Fibroblast of skin of back (primary cell): ENCODE measurements at places on chromosomes 3 and 15.

DNA sequence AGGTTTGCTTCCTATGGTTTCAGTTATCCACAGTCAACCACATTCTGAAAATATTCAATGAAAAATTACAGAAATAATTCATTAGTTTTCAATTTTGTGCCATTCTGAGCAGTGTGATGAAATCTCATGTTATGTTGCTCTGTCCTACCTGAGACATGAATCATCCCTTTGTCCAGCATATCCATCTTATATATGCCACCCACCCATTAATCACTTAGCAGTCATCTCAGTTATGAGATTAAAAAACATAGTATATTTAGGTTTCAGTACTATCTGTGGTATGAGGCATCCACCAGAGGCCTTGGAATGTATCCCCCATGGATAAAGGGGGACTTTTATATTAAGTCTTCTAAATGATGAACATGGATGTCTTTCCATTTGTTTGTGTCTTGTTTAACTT is 64.7 kb upstream of the PROK2 start:
- peak; percentile 63 for DNase-seq

DNA sequence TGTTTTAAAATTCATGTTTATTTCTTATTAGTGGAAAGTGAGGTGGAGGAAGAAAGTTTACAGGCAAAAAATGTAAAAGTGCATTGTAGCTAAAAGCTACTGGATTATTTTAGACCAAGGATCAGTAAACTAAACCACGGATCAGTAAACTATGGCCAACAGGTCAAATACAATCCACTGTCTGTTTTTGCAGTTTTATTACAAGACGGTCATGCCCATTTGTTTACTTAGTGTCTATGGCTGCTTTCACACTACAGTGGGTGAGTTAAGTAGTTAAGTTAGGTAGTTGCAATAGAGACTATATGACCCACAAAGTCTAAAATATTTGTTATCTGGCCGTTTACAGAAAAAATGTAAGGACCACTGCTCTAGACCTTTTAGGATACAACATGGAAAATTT is 82.0 kb downstream of the NR2E3 start:
- no peak for DNase-seq

GRCh38 chr15:25735550-25736384 is 127.4 kb downstream of the ATP10A start:
- no peak for DNase-seq

DNA sequence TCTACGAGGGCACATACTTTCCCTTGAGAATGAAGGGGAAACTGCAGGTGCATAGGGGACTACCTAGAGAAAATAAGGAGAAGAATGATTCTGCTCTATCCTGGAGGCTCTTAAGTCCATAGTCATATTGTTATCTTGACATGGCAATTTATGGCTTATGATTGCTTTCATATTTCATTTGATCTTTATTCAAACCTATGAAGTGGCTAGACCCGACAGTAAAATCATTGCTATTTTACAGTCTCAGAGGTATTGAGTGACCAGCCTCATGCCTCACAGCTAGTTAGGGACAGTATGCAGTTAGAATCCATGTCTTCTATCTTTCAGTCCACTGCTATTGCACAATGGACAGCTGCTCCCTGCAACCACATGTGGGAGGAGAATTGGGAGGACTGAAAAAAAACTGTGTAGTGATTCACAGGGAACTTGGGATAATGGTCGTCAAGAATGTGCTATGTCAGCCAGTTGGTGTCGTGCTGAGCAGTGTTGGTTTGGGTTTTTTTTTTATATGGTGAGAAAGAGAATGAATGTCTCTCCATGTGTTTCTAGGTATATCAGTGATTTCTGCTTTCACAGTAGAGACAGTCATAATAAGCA is 63.2 kb upstream of the SPPL2A start:
- DNase-seq: peak; percentile 89

GRCh38 chr3:74611206-74611605 is 3.3 kb downstream of the CNTN3 start:
- DNase-seq: no peak

DNA sequence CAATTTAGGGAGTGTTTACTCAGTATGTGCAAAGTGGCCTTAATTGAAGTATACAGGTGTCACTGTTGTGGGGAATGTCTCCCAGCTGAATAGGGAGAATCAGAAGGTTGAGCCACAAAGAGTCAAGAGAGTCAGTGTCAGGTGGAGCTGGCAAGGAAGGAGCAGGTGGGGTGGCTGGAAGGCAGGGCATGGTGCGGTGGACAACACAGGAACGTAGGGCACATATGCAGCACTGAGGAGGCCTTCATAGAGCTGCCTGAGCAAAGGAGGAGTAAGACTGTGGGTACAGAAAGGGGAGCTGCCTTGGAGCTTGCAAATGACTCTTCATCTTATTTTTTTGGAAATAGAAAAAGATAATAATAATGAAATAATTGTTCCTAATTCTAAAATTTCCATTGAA is 20.0 kb downstream of the ARHGEF3 start:
- no peak for DNase-seq

GRCh38 chr3:42511201-42511600 is 8.8 kb downstream of the VIPR1 start:
- peak; percentile 6 for DNase-seq

DNA sequence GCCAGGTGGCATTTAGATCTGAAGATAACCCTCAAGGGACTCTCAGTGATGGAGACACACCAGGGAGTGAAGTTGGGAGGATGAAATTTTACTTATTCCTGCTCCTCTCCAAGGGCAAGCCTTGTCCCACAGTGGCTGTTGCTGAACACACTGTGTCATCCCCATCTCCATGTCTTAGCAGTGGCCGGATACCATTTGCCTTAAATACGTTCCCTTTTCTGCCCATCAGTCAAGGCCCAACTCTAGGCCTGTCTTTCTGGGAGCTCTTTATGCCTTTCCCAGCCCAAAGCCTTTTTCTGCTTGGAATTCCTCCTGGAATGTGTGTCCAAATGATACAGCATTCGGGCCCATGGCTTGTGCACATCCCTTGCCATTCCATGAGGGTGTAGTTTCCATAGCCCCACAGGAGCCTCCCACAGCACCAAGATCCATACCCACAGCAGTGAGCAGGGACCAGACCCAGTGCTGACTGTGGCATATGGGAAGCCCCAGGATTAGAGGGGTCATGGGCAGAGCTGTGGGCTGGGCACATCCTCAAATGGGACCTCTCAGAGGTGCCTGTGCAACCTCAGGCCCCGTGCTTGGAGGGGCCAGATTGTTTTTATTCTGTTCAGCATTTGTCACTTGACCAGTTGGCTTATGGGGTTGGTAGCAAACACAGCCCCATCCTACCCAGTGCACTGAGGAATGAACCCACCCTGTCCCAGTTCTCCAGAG is 63.7 kb upstream of the PRR23C start:
- DNase-seq: no peak

GRCh38 chr3:44003801-44004200 is 237.9 kb upstream of the TOPAZ1 start:
- DNase-seq: no peak

DNA sequence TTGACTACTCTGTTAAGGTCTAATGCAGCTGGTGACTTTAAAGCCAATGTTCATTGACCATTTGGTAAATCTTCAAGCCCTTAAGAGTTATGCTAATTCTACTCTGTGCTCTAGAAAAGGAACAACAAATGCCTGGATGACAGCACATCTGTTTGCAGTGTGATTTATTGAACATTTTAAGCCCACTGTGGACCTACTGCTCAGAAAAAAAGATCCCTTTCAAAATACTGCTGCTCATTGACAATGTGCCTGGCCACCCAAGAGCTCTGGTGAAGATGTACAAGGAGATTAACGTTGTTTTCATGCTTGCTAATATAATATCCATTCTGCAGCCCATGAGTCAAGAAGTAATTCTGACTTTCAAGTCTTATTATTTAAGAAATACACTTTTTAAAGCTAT is 110.8 kb downstream of the TBC1D5 start:
- no peak for DNase-seq

- DNase-seq: no peak
Observed at GRCh38 chr3:134374791-134375581, 739 bp upstream of the AMOTL2 start.

GRCh38 chr15:74785194-74786032 is 3.5 kb downstream of the CSK start:
- no peak for DNase-seq

DNA sequence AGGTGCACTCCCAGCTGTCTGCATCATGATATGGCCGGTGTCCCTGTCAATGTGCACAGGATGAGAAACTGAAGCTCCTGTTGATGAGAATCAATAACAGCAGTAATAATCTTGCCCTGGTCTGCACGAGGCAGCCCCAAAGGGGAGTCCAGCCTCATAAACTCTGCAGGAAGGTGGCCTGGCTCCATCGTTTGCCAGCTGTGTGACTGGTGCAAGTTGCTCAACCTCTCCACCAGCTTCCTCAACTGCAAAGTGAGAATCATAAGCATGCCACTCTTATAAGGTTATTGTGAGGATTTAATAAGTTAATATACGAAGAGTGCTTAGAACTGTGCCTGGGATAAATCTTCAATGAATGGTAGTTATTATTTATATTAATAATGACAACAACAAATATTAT is 203.4 kb upstream of the HES1 start:
- DNase-seq: no peak

DNA sequence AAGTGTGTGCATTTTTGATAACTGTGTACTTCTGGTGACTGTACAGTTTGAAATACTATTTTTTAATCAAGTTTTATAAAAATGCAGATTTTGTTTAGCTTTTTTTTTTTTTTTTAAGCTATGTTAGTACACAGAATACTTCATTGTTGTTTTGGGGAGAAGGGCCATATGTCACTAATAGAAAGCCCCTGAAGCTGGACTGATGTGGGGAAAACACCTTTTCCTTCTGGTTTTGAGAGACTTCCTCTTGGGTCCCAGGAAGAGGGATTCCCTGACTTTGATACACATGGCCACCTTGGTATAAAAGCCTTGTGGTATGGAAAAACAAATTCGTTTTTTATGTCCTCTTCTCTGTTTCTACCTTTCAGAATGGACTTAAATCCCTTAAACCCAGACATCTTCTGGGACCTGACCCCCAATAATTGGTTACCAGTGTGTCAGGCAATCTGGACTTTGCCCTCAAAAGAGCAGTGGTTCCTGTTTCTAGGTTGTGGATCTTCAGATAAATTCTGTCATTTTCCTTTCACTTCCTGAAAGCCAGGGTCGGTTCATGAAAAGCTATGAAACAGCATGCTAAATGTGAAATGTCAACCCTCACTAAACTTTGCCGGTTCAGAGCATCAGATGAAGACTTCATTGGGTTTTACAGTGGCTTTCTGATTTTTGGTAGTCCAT is 31.1 kb upstream of the BLOC1S6 start:
- DNase-seq: no peak

GRCh38 chr3:37349640-37350039 is 175.3 kb upstream of the LRRFIP2 start:
- no peak for DNase-seq

GRCh38 chr3:160401291-160402095 is 2.0 kb downstream of the SMC4 start:
- peak; percentile 74 for DNase-seq

GRCh38 chr15:53448232-53449015 is 311.0 kb downstream of the WDR72 start:
- DNase-seq: no peak

DNA sequence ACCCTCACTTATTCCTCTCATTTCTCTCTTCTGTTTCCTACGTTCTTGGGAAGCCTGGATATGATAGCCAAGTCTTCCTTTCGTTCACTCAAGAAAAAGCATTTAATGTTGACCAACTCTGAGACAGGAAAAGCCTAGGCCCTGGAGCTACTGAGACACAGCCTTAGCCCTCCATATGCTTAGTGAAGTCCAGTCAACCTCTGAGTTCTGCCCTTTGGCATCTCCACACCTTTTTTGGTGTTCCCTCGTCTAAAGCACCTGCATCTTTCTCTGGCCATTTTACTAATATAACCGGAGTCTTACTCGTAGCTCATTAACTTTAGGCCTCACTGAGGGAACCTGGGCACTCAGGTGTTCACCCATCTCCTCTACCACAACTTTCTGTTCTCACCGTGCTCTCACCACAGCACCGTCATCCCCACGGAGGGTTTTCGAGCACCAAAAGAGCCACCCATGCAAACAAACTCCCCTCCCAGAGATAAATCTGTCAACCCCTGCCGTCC is 632 bp downstream of the MTHFS start:
- no peak for DNase-seq

DNA sequence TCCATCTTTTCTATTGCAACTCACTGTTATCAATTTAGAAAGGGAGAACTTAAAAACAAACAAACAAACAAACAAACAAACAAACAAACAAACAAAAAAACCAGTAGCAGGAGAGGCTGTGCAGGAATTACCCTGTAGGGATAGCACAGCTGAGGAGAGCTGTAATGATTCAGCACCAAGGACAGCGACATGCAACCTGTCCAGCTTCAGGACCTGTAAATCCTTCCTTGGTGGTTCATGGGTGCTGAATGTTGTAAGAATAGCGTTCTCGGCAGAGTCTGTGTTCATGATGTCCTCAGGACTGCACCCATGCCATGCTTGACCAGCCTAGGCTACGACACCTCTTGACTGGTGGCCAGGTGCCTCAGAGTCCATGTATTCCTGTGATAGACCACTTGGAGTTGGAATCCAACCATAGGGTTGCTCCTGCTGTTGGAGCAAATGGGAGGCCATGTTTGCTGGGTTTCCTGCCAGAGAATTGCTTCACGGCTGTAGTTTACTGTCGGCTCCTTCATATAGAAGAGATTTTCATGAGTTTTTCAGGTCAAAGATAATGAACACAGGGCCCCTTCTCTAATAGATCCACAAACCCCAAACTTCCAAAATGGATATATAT is 65.9 kb downstream of the CACNA2D3 start:
- peak; percentile 55 for DNase-seq

GRCh38 chr15:36814708-36815107 is 235.3 kb downstream of the CDIN1 start:
- DNase-seq: no peak

DNA sequence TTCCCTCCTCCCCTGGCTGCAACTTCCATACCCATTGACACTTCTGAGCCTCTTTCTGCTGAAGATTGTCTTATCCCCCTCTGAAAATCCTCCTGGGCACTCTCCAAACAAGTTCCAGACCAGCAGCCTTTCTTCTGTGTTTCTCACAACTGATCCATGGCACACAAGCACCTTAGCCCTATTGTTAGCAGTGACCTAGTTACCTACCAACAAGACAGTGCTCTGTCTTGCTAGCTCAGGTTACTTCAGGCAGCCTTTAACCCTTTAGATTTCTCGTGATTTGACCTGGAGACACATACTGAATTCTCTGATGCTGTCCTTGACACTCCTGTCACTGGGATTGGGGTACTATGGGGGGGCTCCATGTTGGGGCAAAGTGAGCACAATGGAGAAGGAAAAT is 82.1 kb downstream of the GTF2E1 start:
- no peak for DNase-seq

GRCh38 chr3:50390508-50391224 is 31.3 kb upstream of the TMEM115 start:
- no peak for DNase-seq

DNA sequence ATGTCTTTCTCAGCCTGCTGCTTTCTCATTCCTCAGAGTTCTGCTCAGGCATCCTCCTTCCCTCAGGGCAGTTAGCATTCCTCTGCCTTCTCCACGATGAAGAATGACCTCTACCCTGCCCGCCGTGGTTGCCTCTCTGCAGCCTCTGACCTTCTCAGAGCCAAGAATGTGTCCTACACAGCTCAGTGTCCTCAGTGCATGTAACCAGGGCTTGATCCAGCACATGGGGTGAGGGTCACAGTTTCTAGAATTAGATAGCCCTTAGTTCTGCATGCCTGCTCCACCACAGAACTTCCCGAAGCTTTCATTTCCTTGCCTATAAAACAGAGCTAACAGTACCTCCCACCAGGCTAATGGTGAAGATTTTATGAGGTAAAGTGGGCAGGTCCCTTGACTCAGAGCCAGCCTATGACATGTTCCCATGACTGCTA is 182.1 kb downstream of the CLSTN2 start:
- no peak for DNase-seq

GRCh38 chr3:182294696-182295095 is 498.6 kb upstream of the ATP11B start:
- DNase-seq: peak; percentile 25
